ENCODE measurements at places on chromosomes 16 and 17.

DNA sequence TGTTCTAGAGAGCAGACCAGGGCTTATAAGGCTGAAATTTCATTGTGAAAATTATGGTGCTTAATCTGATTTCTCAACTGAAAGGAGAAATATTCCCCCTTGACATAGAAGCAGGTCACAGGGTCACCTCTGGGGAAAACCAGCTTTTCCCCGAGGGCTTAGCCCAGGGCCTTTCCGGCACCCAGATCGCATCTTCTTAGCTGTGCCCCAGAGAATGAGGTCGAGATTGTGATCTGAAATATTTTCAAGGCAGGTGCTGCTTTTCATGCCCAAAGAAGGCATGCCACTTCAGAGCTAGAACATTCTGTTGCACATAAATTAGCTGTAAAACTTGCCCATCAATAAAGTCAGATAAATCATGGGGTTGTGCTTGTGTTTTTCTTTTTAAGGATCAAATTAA, 25.4 kb upstream of the ARHGAP17 start:
- H3K4me3 ChIP-seq, result no peak overlapping the region
- H3K27ac ChIP-seq, result no peak overlapping the region
- H3K4me1 ChIP-seq, result peaks cover 18% of the 10 kb centered on the region
- DNase-seq, result no peak

DNA sequence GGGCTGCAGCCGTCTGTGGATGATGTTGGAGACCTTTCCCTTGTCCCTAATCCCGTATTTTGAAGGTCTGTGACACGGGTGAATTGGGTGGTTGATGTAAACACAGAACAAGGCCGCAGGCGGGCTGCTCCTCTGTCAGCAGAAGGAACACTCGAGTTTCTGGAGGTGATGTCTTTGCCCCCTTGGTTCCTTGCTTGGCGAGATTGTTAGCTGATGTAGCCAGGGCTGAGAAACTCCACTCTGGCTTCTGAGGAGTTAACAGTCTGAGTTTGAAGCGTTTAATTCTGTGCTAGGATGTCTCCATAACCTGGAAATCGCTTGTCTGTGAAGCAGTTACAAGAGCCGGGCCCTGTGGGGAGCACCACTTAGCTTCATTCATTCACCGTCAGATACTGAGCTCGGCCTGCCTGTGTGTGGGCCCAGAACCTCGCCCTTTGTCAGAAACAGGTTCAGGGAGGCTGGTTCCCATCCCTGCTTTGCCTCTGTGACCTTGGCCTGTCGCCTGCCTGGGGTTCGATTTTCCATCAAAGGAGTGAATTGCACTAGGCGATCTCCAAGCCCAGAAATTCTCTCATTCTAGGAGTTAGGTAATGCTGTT, 1.3 kb downstream of the MAPK8IP3 start:
- no peaks in the 10 kb centered on the region for H3K27me3 ChIP-seq
- peaks cover 37% of the 10 kb centered on the region for H3K4me1 ChIP-seq
- DNase-seq, result no peak

GRCh38 chr17:49343273-49343672, 18.8 kb downstream of the ZNF652 start:
- no peak for DNase-seq
- H3K27me3 ChIP-seq, result no peaks in the 10 kb centered on the region
- H3K4me1 ChIP-seq, result peaks cover 61% of the 10 kb centered on the region
- peak overlapping the region; percentile 93 for H3K27ac ChIP-seq

GRCh38 chr17:80951121-80952090, 40.2 kb upstream of the CHMP6 start:
- no peak overlapping the region for H3K4me3 ChIP-seq
- H3K27ac ChIP-seq, result peak overlapping the region; percentile 62

- no peaks in the 10 kb centered on the region for H3K4me1 ChIP-seq
- peaks cover 17% of the 10 kb centered on the region for H3K27me3 ChIP-seq
- no peak overlapping the region for H3K27ac ChIP-seq
- H3K36me3 ChIP-seq, result no peaks in the 10 kb centered on the region
- no peak overlapping the region for H3K4me3 ChIP-seq
These were observed 66.9 kb downstream of the TMEM100 start for GRCh38 chr17:55655777-55656176.

DNA sequence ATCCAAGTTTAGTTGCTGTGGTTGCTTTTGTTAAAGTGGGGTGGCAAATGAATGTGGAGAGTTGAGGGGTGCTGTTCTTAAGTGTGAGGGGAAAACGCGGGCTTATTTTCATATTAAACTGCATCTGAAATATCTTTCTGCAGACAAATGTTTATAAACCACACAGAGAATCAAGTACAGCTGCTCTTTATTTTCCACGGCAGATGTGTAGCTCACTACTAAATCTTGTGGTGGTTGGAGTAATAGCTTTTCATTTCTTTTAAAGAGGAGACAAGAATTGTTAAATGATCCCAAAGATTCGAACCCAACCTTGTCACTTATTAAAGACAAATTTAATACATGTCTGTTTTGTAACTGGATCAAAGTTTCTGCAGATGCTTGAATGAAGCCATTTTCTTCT, 2.1 kb downstream of the CLTC start:
- peak overlapping the region; percentile 41 for H3K27ac ChIP-seq
- peaks cover 33% of the 10 kb centered on the region for H3K36me3 ChIP-seq
- no peak for DNase-seq
- peaks cover 57% of the 10 kb centered on the region for H3K4me1 ChIP-seq

DNA sequence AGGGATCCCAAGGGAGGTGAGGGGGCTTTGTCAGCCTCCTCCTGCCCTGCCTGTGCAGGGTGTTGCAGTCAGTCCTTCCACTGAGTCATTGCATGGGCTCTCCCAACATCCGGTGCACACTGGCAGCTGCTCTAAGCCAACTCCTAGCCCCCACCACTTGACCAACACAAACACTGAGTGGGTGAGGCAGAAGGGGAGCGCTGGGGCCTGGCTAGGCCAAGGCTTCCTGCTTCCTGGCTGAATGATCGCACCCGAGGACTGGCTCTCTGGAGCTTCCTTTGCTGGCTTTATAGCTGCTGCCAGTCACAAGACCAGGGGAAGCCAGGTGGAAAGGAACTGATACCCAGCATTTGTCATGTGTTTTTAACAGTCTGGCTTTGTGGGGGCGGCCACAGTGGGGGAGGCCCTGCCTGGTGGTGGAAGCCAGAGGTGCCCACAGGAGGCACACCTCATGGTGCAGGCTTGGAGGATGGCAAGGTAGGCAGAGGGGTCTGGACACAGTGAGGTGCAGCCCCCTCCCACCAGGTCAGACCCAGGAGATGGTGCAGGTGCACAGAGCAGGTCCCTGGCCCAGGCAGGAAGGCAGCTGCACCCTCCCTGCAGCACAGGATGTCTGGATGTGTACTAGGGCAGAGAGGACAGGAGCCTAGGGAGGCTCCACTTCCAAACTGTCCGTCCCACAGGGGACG, 6.8 kb downstream of the MPG start:
- peaks cover 19% of the 10 kb centered on the region for H3K4me1 ChIP-seq
- H3K27me3 ChIP-seq, result no peaks in the 10 kb centered on the region
- H3K27ac ChIP-seq, result peak overlapping the region; percentile 81
- peak overlapping the region; percentile 51 for H3K4me3 ChIP-seq
- no peak for DNase-seq
- H3K36me3 ChIP-seq, result peaks cover 25% of the 10 kb centered on the region

GRCh38 chr16:78437352-78437968, 338.0 kb downstream of the WWOX start:
- DNase-seq, result peak; percentile 33
- H3K27me3 ChIP-seq, result no peaks in the 10 kb centered on the region
- H3K27ac ChIP-seq, result no peak overlapping the region
- H3K4me1 ChIP-seq, result no peaks in the 10 kb centered on the region
- H3K4me3 ChIP-seq, result no peak overlapping the region

- peaks cover 5% of the 10 kb centered on the region for H3K4me1 ChIP-seq
- no peak overlapping the region for H3K27ac ChIP-seq
- DNase-seq, result no peak
- H3K27me3 ChIP-seq, result no peaks in the 10 kb centered on the region
These were observed 81.0 kb upstream of the TBX2 start for GRCh38 chr17:61318684-61319098.

- H3K4me3 ChIP-seq, result no peak overlapping the region
- peaks cover 9% of the 10 kb centered on the region for H3K4me1 ChIP-seq
- peak overlapping the region; percentile 62 for H3K27ac ChIP-seq
- H3K27me3 ChIP-seq, result no peaks in the 10 kb centered on the region
- H3K36me3 ChIP-seq, result peaks cover 44% of the 10 kb centered on the region
These were observed 23.9 kb downstream of the AMFR start for GRCh38 chr16:56401482-56401881.

DNA sequence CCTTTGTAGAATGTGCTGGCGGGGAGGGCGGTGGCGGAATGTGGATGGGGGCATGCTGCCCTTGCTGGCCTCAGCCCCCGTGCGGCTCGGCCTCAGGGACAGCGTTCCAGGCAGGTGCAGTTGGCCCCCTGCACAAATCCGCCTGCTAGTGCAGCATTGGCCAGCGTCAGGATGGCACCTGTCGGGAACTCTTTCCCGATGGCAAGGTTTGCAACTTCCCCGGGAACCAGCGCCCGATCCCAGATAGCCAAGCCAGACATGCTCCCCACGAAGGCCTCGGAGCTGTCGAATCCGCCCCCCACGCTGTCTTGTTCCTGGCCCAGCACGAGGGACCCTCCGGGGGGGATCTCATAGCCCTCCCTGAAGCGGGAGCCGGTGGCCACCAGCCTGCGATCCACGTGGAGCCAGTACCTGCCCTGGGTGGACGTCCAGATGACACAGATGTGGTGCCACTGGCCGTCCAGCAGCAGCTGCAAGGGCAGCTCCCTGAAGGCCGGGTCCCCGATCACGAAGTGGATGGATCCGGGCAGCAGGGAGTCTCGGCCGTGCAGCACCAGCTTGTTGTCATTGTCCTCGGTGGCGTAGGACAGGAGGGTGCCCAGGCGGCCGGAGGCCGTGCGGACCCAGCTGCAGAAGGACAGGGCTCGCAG, 2.8 kb downstream of the PTX4 start:
- H3K36me3 ChIP-seq, result no peaks in the 10 kb centered on the region
- H3K27me3 ChIP-seq, result peaks cover 5% of the 10 kb centered on the region
- peaks cover 3% of the 10 kb centered on the region for H3K4me1 ChIP-seq
- no peak for DNase-seq
- H3K4me3 ChIP-seq, result no peak overlapping the region
- H3K27ac ChIP-seq, result no peak overlapping the region

Measured in effector memory CD8-positive, alpha-beta T cell (primary cell).